Activated T-cell treated with anti-CD3 and anti-CD28 coated beads, Interleukin-2, amount 50 U/mL, for 48 hours (primary cell): ENCODE measurements at places on chromosomes 6 and 20.

DNA sequence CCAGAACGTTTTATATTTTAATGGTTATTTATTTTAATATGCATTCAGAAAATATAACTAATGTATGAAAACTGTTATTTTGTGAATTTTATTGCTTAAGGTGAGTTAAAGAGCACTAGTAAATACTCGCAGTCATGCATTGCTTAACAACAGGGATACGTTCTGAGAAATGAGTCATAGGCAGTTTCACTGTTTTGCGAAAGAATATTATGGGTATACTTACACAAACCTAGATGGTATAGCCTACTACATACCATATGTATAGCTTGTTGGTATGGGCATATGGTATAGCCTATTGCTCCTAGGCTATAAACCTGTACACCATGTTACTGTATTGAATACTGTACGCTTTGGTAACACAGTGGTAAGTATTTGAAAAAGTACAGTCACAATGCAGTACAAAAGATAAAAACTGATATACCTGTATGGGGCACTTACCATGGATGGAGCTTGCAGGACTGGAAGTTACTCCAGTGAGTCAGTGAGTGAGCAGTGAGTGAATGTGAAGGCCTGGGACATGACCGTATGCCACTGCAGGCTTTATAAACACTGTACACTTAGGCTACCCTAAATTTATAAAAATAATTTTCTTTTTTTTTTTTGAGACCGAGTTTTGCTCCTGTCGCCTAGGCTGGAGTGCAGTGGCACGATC lies 38.5 kb downstream of the ARFGEF2 start:
- DNase-seq: no peak

DNA sequence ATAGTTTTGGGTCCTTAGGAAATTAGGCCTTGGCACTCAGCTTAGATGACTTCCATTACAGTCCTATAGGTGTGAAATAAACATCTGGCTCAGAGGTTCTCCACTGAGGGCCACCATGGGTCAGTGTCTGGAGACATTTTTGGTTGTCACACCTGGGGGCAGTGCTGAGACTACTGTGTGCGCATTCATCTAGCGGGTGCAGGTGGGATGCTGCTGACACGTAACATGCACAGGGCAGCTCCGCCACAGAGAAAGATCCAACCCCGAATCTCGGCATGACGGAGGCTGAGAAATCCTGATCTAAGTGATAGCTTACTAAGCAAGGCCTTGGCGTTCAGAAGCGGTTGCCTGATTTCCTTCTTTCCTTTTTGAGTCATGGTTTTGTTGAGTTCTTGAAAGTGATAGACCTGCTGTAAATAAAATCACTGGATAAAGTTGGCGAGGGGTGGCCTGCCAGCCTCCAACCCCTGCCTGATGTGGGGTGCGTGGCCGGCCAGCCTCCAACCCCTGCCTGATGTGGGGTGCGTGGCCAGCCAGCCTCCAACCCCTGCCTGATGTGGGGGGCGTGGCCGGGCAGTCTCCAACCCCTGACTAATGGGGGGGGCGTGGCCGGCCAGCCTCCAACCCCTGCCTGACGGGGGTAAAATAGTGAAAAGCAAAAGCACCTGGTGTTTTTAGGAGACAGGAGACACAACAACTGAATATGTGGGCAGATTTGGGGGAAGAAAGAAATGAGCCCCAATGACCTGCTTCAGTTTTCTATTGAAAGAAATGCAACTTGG lies 158.1 kb downstream of the CDH26 start:
- DNase-seq: peak; percentile 20

DNA sequence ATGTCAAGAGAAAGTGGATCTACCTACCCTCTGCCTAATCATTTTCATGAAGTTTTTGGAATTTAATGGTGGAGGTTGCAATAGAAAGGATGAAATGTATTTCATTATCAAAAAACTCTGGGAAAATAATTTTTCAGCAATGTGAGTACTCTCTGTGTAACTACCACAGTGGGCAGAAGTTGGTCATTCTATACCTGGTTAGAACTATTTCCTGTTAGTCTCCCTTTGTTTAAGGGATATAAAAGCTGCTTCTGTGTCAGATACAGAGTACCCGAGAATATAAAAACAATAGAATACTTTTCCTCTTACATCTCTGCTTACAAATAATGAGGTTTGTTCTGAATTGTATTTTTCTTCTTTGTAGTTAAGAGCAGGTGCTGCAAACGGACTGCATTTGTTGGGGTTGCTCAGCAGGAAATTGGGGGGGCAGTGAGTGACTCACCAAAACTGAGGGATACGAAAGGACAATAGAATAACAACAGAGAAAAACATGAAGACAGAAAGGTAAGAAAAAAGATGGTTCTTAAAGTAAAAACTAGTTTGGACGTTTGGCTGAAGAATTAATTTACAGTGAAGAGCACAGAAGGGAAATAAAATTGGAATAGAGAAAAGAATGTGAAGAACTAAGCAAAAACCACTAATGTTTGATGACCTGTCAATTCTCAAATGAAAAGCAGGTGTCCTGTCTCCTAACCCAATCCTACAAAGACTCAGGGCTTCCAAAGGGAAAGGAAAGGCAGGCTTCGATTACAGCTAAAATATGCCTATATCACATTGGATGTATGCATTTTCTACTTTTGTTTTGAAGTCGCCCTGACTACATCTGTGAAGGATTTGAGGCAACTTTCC lies 703.1 kb downstream of the RFPL4B start:
- DNase-seq: no peak

- no peak for DNase-seq
Measured at GRCh38 chr6:2636672-2637071, 114.0 kb downstream of the MYLK4 start.

GRCh38 chr6:80974579-80974978 lies 777.9 kb downstream of the TENT5A start:
- DNase-seq: no peak

DNA sequence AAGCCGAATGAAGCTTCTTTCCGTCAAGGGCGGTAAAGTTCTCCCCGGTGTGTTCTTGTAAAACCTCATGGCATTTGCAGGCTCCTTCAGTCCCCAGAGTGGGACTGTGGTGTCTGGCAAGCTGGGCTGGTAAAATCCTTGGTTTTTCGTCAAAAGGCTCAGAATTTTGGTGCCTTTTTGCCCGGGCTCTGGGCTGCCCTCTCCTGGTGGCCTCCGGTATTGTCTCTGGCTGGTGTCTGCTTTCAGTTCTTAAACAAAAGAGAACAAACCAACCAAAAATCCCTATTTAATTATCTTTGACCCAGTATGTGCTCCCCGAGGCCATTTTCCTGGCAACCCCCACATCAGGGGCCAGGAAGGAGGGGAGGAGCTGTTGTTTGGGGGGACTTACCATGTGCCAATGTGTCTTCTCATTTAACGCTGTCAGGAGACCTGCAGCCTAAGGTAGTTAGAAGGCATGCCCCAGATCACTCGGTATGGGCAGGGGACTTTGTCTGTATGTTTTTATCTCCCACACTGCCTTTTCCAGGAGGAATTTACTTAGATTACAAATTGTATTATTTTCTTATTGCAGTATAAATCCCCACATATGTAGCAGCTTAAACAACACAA lies 11.1 kb downstream of the CDH4 start:
- DNase-seq: peak; percentile 63

GRCh38 chr6:32436995-32437836 lies 2.5 kb upstream of the HLA-DRA start:
- DNase-seq: no peak

DNA sequence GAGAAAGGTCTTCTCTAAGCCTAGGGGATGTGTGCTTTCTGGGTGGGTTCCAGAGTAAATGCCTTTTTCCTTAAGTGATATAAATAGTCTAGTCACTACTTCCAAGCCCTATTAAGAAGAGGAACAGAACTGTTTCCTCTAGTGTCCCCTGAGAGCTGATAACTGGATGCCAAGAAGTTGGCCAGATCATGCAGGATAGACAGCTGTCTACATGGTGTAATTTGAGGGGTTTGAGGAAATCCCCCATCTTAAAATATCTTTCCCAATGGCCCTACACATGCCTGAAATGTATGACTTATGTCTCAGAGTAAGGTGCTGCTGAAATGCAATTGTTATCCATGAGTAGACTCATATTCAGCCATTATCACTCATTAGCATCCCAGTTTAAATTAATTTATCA lies 20.2 kb upstream of the PIM1 start:
- DNase-seq: no peak

DNA sequence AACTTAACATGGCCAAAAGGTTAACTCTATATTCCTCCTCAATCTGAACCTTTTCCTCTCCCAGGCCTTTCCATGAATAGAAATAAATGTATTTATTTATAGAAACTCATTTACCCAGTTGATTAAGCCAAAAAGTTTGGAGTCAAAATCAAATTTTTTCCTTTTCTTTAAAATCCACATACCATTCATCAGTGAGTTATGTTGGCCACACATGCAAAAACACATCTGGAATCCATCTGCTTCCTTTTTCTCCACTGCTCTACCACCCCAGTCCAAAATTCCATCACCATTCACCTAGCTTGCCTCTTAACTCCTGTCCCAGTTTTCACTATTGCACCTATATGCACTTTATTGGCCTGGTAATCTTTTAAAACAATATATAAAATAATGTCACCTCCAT lies 62.4 kb upstream of the TMEM200A start:
- no peak for DNase-seq

DNA sequence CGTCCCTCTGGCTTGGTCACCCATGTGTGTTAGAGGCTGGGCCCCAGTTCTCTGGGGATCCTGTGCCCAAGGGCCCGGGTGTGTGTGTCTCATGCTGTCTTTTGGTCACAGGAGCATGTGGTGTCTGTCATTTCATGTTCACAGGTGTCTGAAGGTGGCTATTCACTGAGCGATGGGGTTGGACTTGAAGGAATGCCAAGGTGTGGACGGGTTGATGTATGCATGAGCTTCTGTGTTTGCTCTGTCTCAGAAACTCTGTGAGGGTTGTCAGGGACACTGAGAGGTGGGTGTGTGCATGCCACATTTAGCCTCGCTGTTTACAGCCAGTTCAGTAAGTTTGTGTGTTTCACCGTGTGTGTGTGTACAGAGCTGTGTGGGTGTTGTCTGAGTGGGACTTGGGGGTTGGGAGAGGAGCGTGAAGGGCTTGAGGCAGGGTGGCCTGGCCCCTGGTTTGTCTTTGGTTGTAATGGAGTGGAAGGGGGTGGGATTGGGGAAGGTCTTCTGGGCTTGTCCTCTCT lies 1.2 kb downstream of the DDR1 start:
- DNase-seq: no peak

DNA sequence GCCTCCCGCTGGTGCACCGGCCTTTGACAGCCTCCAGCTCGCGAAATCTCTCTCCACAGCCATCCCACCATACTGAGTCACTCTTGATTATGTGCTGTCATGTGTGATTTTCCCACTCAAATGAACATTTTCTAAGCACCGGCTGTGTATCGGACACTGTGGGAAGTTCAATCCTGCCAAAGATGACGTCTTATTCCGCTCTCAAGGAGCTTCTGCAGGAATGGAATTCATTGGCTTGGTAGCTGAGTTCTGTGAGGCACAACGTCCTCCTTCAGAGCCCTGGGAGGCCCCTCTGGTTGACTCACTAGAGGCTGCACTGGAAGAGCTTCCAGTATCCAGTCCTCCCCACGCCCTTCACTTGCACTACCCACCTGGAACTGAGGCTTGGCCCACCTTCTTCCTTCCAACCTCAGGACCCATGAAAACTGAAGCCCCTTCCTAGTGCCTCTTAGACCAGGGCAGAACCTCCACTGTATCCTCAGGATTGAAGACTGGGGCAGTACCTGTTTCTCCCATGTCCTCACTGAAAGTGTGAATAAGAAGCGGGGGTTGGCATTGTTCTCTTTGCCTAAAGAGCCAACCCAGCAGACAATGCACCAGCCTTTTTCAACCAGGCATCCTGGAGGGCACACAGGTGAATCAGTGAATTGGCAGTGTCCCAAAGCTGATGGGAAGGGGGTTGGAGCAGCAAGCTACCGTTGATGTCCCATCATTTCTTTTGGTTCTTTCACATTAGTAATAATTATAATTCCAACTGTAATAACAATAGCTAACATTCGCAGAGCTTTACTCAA lies 1.7 kb downstream of the UNC5CL start:
- no peak for DNase-seq

DNA sequence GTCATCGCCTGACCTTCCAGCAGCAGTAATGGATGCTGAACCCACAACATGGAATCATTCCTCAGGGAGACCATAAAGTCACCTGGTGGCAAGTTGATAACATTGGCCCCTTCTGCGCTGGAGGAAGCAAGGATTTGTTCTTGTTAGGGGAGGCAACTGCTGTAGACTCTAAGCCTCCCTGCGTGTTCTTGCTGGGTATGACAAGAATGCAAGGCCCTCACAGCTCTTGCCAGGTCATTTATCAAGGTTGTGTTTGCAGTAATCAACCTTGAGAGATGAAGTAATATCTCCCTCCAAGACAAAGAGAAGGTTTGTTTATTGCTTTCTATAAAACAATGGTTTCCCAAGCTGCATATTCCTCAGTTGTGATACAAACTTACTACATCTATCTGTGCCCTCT lies 80.9 kb downstream of the PERP start:
- no peak for DNase-seq

DNA sequence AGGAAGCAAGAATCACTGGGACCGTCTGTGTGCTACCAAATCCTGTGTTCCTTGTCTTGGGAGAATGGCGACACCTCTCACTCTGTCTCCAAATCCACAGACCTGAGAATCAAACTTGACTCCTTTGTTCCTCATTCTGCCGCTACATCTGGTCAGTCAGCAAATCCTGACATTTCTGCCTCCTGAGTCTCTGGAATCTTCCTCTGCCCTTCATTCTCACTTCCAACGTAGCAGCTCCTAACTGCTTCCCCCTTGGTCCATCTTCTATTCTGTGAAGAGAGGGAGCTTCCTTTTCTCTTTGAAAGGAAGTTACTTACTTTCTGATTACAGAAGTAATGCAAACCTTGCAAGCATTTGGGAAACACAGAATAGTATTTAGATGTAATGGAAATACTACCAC lies 37.7 kb downstream of the SYTL3 start:
- DNase-seq: no peak

DNA sequence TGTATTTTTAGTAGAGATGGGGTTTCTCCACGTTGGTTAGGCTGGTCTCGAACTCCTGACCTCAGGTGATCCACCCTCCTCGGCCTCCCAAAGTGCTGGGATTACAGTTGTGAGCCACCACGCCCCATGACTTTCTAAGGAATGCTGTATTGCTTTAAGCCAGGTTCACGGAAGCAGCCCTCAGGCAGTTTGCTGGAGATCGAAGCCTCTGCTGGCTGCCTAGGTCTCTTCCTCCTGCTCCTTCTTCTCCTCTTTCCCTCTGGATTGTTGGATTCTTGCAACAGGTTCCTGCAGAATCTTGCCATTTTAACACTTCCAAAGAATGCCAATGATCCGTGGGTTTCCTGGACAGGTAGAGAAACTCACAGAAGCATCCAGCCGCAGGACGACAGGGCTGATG lies 29.3 kb upstream of the B4GALT5 start:
- no peak for DNase-seq

- DNase-seq: no peak
Measured at GRCh38 chr20:7879883-7880282, 60.4 kb downstream of the HAO1 start.

GRCh38 chr6:116512734-116513133 lies 1.3 kb downstream of the CALHM5 start:
- no peak for DNase-seq

DNA sequence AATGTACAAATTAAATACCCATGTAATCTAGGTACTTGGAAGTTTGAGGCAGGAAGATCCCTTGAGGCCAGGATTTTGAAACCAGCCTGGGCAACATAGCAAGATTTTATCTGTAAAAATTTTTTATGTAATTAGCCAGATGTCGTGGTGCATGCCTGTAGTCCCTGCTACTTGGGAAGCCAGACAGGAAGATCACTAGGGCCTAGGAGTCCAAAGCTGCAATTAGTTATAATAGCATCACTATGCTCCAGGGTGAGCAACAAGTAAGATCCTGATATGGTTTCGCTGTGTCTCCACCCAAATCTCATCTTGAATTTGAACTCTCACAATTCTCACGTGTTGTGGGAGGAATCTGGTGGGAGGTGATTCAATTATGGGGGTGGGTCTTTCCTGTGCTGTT lies 535.8 kb downstream of the TENT5A start:
- no peak for DNase-seq
